CD4-positive, alpha-beta memory T cell (primary cell): ENCODE measurements at places on chromosomes 5 and 9. TPM values are rescaled to one million over a fixed set of nuclear protein-coding genes. Genes with fewer than 3 reads are reported as not detected.

GRCh38 chr5:10588779-10589447, 25.0 kb downstream of the ANKRD33B start:
- no peak for DNase-seq

- DNase-seq, result no peak
Measured at GRCh38 chr5:154654486-154655371, 100.4 kb upstream of the LARP1 start.

The ANKRD18A gene
- 14.3 TPM for total RNA-seq

- DNase-seq, result no peak
Measured at GRCh38 chr5:11596657-11597071, 307.6 kb downstream of the CTNND2 start.

DNA sequence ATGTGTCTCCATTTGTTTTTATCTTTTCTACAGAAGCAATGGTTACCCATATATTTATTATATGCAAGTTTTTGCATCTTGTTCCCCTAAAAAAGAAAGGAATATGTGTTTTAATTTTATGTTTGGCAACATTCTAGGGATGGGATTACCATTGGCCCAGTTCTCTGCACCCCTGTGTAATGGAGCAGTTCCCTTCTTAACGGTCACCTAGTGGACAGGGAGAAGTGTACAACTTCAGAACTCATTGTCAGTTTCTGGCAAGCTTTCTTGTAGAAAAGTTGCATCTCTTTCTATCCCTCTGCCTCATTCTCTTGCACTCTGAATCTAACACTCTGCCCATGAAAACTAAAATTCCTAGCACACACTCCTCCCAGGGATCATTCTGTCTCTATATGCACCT, 78.2 kb downstream of the DOCK8 start:
- DNase-seq, result no peak

The EIF4E1B gene
- total RNA-seq, result not detected
